Chondrocyte (in vitro differentiated cells): ENCODE measurements at places on chromosomes 2 and 18. TPM values are rescaled to one million over a fixed set of nuclear protein-coding genes. Genes with fewer than 3 reads are reported as not detected.

The PDE1A gene
- total RNA-seq: 0.69 to 4.5 TPM (median 1.1 TPM) in 3 replicates

The CXCR1 gene
- total RNA-seq: not detected in 3 replicates

The RIF1 gene
- 33.5 to 37.8 TPM (median 33.7 TPM) in 3 replicates for total RNA-seq

The RAB3GAP1 gene
- 47.2 to 50.4 TPM (median 48.7 TPM) in 3 replicates for total RNA-seq
